Heart left ventricle (tissue), 16 donors: ENCODE measurements at places on chromosomes 11 and 22.

DNA sequence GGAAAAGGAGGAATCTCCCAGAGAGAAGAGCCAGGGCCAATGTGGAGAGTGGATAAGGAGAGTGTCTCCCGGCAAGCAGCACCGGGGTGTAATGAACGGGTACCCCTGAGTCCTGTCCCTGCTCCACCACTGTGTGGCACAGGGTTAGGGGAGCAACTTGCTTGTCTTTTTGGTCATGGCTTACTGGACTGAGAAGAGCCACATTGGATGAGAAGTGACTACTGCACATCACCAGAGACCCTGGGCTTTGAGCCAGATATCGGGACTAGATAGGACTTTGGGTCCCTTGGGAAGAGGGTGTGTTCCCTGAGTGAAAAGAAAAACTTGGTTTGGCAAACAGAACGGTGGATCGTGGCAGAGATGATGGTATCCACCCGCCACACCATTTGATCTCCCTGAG lies 24.6 kb downstream of the SDHAF2 start:
- DNase-seq = no peak

- no peak for DNase-seq
These were observed 140.4 kb upstream of the LUZP2 start for GRCh38 chr11:24356501-24356900.

DNA sequence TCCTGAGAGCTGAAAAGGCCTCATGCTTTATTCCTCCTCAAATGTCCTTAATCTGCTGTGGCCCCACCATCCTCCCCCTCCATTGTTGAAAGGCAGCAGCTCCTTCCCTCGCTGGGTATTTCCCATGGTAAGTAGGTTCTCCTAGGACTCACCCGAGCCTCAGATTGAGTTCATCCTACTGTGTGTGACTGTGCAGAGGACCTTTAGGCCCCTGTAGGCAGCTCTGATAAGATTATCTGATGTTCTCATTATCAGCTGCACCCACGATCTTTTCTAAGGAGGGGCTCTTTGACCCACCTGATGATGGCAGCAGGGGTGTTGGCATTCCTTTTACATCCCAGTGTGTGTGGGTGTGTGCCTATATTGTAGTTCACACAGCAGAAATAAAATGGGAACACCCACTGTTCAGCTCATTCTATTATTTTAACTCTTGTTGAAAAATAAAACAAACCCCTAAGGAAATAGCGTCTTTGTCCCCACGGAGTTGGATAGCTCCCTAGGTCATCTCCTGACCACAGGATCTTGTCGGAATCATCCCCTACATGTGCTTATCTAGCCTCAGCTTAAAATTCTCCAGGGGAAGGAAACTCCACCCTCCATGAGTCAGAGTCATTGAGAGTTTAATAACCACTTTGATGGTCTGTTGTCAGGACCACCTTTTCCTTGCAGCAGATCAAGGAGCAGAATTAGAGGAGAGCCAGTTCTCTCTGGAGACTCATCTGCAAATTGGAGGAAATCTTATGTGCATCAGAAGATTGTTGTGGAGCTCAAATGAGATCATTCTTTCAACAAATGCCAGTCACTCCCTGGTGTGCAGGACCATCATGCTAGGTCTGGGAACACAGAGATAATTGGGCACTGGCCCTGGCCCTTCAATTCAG lies 19.3 kb downstream of the ENDOD1 start:
- DNase-seq = no peak

GRCh38 chr11:100185588-100185987 lies 501.5 kb upstream of the ARHGAP42 start:
- DNase-seq = no peak

GRCh38 chr11:87281496-87281895 lies 243.8 kb downstream of the TMEM135 start:
- no peak for DNase-seq

DNA sequence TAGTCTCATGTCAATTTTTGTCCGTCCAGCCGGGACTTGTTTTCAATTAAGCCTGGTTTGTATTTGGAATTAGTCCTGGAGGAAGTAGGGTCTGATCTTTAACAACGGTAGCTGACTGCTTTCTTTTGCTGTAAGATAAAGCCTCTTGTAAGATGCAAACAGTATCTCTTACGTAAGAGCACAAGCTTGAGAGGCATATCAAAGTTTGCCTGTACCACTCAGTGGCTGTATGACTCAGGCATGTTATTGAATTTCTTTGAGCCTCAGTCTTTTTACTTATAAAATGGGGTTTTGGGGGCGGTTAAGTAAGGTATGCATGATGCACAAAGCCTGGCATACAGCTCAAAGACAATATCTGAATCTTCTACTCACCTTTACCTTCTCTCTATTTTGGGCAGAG lies 198.4 kb upstream of the NARS2 start:
- DNase-seq = no peak

- DNase-seq = peak; percentile 18
These were observed 65.8 kb upstream of the WNT7B start for GRCh38 chr22:46042786-46043185.

DNA sequence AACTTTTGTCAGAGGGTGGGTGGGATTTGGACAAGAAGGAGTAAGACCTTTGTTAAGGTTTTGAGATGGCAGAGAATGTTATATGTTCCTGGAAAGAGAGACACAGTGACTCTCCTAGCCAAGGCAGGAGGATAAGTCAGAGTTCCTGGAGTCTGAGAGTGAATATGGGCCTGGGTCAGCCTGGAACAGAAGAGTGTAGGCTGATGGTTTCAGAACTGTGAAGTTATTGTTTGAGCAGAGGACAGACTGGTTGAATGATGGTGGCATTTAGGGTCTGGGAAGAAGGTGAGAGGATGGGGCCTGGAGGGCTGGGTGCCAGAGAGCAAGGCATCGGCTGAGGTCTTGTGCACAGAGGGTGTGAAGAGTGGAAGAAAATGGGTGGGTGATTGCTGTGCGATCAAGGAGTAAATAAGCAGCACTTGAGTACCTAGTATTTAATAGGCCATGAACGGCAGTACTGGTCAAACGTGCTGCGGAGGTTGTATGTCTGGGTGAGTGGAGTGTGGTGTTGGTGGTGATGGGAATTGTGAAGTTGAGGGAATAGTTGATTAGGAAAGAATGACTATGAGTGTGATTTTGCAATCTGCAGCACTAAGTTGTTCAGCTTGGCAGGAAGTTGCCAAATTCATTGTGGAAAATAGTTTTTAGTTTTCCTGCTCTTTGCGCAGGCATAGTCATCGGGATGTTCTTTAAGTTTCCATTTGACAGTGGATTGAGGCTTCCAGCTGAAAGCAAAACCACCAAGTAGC lies 1.8 kb downstream of the PANX1 start:
- no peak for DNase-seq

GRCh38 chr11:2768471-2769408 lies 68.9 kb upstream of the KCNQ1OT1 start:
- peak; percentile 18 for DNase-seq
